ENCODE measurements at places on chromosomes 11 and 22.

- no peak for DNase-seq
Observed at GRCh38 chr11:11239959-11240358, 113.1 kb downstream of the CSNK2A3 start.

DNA sequence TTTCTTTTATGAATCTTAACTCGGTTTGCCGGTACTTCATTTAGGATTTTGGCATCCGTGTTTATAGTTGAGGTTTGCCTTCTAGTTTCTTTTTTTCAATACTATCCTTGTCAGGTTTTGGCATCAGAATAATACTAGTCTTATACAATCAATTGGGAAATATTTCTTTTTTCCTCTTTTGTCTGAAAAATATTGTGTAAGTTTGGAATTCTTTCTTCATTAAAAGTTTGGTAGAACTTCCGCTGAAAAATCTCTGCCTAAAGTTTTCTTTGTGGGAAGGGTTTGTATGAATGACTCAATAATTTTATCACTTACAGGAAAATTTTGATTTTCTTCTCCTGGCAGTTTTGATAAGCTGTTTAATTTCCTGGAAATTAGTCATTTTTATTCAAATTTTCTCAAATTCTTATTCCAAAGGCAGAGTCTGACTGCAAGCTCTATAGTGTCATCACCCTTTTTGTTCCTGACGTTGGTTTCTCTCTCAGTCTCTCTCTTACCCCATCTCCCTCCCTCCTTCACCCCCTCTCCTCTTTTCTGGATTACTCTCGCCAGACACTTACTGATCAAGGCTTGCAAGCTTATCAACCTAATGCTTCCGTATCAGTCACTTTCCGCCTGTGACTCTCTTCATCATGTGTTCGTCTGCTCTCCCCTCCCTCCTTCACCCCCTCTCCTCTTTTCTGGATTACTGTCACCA is 555.7 kb downstream of the TBC1D22A start:
- no peak for DNase-seq

DNA sequence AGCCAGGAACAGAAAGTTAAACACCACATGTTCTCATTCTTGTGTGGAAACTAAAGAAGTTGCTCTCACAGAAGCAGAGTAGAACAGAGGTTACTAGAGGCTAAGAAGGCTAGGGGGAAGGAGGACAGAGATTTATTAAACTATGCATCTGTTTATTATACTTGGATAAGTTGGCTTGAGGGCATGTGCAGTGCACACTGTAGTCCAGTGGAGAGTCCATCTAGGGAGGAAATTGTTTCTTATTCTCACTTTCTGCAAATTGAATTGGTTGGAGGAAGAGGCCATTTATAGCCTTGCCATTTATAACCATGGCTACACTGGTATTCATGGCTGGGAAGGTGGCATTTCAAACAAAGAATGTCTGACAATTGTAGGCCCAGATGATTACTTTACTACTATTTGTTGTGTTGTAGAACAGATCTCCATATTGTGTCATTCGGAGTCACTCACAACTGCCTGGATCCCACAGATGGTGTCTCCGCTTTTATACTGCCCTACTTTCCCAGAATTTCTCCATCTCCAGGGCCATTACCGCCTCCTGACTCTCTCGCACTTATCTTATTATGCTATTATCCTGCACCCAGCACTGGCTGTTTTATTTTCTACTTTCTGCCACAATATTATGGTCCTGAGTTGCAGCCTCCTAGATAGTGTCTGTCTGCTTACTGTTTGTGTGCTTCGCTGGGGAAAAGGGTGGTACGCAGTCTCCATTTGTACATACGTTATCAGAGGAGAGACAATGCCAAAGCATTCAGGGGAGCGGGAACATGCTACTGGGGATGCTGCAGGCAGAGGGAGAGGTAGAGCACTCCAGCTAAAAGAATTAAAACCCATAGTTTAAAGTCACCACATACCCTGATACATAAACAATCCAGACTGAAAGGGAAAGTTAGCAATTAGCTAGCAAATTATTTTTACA is 169.3 kb upstream of the BLID start:
- no peak for DNase-seq

GRCh38 chr11:72629266-72629665 is 45.0 kb downstream of the PDE2A start:
- DNase-seq, result no peak

GRCh38 chr11:64245797-64246620 is 734 bp downstream of the PPP1R14B start:
- peak; percentile 87 for DNase-seq

DNA sequence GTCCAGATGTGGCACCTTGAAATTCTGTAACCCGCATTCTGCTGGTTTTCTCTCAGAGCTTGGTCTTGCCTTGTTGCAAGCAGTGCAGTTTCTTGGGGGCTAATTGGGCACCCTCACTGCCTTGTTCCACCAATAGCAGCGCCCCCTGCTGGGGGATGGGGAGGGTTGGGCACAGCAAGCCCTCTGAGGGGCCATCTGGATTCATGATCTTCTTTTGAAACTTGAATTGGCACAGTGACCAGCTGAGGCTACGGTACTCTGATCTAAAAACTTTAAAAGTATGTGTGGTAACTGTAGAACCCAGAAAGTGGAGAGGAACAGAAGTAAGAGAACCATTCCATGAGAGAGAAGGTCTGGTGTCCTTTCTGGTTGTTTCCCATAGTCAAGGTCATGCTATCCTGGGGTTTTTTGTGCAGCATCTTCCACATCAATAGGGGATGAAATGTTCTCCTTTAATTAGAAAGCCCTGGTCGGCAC is 64.2 kb downstream of the MED15 start:
- DNase-seq, result no peak

DNA sequence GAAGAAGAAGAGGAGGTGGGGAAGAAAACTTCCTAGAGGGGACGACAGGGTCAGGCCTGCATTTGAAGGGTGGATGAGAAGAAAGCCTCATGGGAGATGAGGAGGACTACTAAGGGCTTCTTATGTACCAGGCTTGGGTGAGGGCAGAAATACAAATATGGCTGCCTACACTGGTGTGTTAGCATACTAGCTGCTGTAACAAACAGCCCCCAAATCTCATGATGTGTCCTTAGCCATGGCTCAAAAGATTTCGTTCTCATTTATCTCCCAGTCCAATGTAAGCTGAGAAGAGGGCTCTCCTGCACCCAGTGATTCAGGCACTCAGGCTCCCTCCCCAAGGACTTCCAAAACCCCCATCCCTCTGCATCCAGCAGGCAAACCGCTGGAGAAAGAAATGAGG is 11.6 kb upstream of the MB start:
- no peak for DNase-seq

- DNase-seq, result peak; percentile 47
Observed at GRCh38 chr22:24270556-24271385, at the start of gene SPECC1L. Gene SPECC1L (plus strand): TSS chr22:24270831. CDS start chr22:24302232, 31,401 bp downstream.

GRCh38 chr11:24760681-24761080 is 263.8 kb downstream of the LUZP2 start:
- no peak for DNase-seq

DNA sequence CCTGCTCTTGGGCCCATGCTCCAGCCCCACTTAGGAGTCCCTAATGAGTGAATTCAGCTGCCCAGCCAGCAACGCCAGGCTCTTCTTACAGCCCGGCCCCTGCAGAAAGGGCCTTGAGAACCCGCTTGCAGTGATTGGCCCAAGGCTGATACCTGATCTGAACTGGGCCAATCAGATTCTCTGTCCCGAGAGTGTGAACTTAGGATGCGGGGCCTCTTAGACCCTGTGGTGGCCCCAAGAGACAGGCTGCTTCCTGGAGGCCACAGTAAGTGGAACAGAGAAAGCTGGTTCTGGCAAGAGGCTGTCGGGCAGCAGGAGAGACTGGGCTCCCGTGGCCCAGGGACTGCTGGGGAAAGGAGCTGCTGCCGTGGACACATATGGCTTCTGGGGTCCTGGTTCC is 11.5 kb downstream of the VSTM5 start:
- DNase-seq, result no peak

DNA sequence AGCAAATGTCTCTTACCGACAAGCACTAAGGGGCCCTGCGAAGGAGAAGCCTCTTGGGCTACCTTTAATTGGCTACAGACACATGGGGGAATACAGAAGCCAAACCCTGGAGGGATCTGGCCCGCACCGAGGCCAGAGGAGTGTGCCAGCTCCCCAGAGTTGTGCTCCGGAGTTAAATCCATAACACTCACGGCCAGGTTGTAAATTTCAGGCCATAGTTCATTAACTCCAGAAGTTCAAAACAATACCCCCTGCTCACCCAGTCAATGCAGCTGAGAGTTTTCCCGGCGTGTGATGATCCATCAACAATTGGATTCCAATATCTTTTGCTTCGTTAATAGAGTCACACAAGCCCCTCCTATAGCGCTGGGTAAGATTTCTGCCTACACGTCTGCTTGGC is 371.5 kb downstream of the NXPE2 start:
- DNase-seq, result no peak

GRCh38 chr11:24496736-24497725 is at the start of gene LUZP2:
Gene LUZP2 (plus strand): TSS chr11:24497053.
- no peak for DNase-seq

DNA sequence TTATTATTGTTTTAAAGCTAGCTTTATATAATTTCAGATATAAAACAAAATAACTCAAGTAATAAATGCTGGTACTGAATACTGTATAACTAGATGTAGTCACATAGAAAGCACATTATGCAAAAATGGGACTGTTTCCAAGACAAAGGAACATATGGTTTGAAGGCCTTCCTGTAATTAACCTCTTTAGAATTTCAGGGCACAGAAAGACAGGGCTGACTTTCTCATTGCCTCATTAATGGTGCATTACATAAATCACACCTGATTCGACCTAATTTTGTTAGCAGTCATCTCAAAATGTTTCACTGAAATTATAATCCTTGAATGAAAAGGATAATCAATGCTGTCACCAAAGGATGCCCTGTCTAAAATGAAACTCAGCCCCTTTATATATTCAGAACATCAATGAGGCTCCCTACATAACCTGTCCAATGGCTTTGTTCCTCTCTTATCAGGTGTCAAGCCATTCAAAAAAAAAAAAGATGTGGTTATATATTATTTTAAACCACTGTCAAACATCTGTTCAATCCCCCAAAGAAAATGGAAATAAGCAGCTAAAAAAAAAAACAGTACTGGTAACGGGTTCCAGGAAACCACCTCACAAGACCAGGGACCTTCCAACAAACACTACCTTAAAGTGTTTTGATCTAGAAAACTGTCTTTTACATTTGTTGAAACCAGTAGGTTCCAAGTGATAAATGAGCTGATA is 77.4 kb downstream of the FAM168A start:
- DNase-seq, result no peak

Measured in ascending aorta (tissue), 2 donors.